Substantia nigra (tissue), 51 donors: ENCODE measurements at places on chromosomes 2 and 18.

DNA sequence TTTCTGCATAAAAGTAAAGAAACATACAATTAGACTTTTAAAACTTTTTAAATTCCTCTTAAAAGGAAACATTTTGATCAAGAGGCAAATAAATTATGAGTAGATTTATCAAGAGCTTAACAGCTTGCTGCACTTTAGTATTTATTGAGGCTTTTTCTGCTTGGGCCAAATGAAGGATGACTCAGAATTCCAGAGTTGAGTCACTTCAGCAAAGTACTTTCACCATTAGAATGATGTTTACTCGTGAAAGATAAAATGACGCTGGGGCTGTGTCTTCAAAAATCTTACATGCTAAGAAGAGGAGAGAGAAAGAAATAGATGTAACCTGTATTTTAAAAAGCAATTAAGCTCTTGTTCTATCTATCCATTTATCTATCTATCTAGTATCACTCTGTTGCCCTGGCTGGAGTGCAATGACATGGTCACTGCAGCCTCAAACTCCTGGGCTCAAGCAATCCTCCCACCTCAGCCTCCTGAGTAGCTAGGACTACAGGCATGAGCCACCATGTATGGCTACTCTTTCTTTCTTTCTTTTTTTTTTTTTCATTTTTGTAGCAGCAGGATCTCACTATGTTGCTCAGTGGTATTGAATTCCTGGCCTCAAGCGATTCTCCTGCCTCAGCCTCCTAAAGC, 75.3 kb upstream of the RIOK3 start:
- no peak for DNase-seq

- DNase-seq: no peak
Measured at GRCh38 chr2:45460825-45461224, 150.2 kb downstream of the SRBD1 start.

GRCh38 chr2:232809349-232810124, 33.2 kb upstream of the KCNJ13 start:
- no peak for DNase-seq

DNA sequence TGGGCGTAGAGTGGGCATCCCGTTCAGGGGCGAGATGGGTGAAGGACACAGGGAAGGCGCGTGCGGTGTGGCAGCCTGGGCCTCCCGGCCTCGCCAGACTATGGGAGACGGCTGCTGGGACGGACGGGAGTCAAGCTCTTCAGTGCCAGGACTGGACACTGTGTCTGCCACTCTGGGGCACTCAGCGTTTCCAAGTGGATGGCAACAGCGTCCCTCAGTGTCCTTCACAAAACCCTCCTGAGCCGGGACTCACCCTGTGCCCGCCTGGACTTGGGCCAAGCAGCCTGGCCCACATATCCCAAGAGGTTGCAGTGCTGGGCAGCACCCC, 16.3 kb upstream of the BOK start:
- peak; percentile 48 for DNase-seq

- no peak for DNase-seq
Measured at GRCh38 chr2:122681626-122682025, 926.2 kb downstream of the TSN start.

- DNase-seq: no peak
Measured at GRCh38 chr2:239259603-239260298, 141.1 kb downstream of the HDAC4 start.

GRCh38 chr2:222652491-222653255, 3.2 kb downstream of the FARSB start:
- no peak for DNase-seq

DNA sequence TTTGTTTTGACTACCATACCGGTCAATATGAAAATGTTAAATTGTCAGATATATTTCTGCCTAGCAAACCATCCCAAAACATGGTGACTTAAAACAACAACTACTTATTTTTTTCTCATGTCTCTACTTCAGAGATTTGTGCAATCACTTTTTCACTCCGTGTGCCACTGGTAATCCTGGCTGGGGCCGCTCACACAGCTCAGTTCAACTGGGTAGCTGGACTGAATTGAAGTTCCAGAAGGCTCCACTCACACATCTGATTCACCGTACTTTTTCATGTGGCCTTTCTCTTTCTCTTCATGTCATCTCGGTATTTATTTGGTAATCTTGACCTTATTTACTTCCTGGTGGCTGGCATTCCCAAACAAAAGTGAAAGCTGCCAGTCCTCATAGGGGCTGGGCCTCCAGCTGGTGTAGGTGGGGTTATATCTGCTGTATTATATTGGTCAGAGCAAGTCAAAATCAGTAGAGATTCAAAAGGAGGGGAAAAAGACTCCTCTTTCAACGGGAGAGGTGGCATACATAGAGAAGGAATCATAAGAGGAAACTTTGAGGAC, 513.9 kb upstream of the NXPH2 start:
- DNase-seq: no peak

DNA sequence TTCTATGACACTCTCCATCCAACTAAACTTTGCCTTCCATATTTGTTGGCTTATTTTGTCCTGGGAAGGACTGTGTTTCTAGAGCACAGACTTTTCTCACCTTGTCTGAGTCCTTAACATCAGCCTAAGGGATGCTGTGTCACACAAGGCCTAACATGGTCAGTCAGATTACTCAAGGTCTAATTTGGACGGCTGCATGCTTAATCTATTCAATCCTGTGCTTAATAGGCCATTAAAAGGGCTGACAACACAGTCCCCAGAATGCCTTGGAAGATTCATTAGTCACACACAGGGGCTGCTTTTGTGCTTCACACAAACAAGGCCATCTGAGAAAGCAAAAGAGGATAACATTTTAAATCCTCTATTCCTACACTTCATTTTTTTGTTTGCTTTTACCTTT, 84.0 kb downstream of the DYNAP start:
- DNase-seq: no peak

GRCh38 chr2:3656762-3657721, 958 bp upstream of the ALLC start:
- peak; percentile 11 for DNase-seq

- no peak for DNase-seq
Measured at GRCh38 chr18:72674710-72675109, 130.6 kb upstream of the CBLN2 start.
